ENCODE measurements at places on chromosomes 11 and 22.

- DNase-seq = peak; percentile 78
Measured at GRCh38 chr22:19970479-19971275, 29.1 kb upstream of the TXNRD2 start.

- DNase-seq = no peak
Measured at GRCh38 chr11:91078221-91078620, 855.4 kb upstream of the CHORDC1 start.

GRCh38 chr11:2877474-2877873 lies 8.1 kb downstream of the CDKN1C start:
- DNase-seq = no peak

- no peak for DNase-seq
Measured at GRCh38 chr11:65060913-65061408, 2.6 kb upstream of the NAALADL1 start.

- DNase-seq = no peak
Measured at GRCh38 chr22:39098576-39098975, 1.5 kb downstream of the APOBEC3H start.

DNA sequence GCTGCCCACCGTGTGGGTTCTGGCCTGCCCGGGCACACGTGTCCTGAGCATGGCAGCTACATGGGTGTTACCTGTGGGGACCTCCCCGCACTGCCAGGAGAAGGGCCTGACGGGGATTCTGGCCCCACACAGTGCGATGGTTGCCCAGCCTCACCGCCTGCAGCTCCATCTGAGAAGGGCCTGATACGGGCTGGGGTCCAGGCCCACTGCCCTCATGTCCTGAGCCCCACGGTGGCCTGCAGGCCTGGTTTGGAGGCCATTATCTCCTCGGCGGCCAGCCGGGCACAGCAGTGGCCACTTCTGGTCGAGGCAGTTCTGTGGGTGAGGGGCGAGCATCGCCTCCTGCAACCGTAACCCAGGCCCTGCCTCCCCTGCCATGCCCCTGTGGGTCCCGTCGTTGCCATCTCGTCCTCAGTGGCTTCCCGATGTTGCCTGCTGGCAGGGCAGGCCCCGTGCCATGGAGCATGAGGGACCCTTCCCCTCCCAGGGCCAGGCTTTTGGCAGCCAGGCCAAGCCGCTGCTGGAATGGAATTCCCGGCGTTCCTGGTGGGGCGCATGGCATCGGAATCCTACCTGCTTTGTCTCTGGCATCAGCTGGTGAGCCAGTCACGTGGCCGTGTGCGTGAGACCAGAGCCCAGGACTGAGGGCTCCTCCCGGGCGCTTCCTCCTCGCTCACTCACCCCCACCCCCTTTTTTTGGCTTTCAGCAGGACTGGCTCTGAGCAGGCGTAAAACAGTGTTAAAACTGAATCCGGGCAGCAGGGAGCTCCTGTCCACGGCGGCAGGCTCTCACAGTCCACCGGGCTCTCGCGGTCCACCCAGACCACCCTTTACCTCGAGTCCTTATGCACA lies 71.9 kb upstream of the PPARA start:
- peak; percentile 70 for DNase-seq

- no peak for DNase-seq
Measured at GRCh38 chr11:87081358-87081757, 43.6 kb downstream of the TMEM135 start.

DNA sequence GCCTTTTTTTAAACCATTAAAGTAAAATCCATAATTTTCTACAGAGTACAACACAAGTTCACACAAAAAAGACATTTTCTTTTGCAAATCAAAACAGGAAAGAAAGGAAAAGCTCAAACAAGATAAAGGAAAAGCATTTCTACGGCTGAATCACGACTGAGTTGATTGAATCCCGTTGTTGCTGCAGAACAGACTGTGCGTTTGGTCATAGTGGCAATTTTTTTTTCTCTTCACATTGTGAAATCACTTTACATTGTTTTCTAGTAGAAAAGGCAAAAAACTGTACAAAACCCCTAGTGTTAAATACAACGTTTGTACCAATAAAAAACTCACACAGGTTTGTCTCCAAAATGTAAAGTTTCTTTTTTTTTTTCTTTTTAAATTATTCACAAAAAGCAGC lies 17.3 kb upstream of the RAPSN start:
- no peak for DNase-seq

DNA sequence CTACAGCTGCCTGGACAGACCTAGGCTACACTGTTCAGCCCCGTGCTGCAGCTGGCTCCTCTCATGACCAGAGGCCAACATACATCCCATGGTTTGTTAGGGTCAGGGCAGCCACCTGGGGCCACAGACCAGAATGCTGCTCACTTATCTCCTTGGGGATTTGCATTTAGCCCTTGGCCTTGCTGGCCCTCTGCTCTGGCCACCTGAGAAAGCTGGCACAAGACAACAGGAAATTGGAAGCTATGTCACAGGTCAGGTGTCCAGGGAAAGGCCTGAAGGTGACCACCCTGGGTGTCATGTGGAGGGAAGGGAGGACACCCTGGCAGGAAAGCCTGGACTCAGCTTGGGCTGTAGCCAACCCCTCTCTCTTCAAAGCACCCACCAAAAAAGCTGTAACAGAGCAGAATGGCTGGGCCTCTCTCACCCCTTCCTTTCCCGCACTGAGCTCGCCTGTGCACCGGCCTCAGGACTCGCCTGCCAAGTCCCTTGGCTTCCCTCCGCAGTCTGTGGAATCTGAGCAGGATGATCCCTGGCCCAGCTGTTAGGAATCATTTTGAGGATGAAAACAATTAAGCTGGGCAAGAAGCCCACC lies 86.3 kb downstream of the SNX19 start:
- no peak for DNase-seq

- DNase-seq = no peak
Measured at GRCh38 chr11:10487002-10487647, 32.1 kb downstream of the AMPD3 start.

- DNase-seq = no peak
Measured at GRCh38 chr11:69923196-69923595, 104.0 kb upstream of the FGF3 start.

GRCh38 chr11:45852712-45853101 lies 5.4 kb downstream of the CRY2 start:
- no peak for DNase-seq

Data from Ammon's horn (tissue), 1 donor.